Chondrocyte (in vitro differentiated cells): ENCODE measurements at places on chromosomes 6 and 20. TPM values are rescaled to one million over a fixed set of nuclear protein-coding genes. Genes with fewer than 3 reads are reported as not detected.

DNA sequence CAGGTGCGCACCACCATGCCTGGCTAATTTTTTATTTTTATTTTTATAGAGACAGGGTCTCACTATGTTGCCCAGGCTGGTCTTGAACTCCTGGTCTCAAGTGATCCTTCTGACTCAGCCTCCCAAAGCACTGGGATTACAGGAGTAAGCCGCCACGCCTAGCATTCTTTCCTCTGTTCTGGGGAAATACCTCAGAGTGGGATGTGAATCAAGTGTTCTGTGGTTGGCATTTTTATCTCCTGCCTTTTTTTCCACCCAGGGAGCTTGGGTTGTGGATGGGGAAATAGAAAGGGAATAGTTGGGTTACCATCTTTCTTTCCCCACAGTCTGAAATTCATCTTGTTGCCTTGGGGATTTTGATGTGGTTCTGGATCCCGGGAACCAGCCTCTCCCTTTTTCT lies 24.1 kb downstream of the TFAP2C start:
- H3K36me3 ChIP-seq = no peaks in the 10 kb centered on the region
- peaks cover 8% of the 10 kb centered on the region for H3K4me1 ChIP-seq
- H3K27ac ChIP-seq = no peak overlapping the region
- no peak for DNase-seq
- no peak overlapping the region for H3K4me3 ChIP-seq

UBE2C gene
- 12.8 to 17.2 TPM (median 15.3 TPM) in 3 replicates for total RNA-seq

ABHD16B gene
- total RNA-seq = not detected in 3 replicates

DNA sequence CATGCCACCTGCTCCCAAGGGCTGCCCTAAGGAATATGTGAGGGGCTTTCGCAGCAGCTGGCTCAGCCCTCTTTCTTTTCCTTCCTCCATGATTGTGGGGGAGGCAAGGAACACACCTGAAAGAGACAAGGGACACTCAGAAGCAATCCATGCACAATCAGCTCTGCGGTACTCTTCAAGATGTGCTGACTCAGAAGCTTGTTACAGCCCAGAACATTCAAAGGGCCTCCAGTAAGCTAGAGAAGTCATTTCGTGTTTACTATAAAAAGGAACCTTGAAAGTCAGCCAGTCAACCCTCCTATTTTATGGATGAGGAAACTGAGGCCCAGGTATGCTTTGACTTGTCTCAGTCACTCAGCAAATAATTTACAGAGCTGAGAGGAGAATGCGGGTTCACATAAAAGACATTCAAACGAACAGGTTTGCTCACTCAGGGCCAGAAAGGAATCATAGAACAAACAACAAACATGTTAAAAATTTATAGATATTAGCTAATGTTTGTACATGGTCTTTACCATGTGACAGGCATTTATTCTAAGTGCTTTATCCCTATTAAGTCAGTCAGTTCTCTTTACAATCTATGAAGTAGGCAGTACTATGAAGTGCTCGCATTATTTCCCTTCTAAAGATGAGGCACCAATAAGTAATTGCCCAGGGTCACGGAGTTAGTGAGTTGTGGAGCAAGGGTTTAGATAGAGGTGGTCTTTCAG lies 37.7 kb upstream of the SLC22A23 start:
- H3K4me1 ChIP-seq = no peaks in the 10 kb centered on the region
- no peaks in the 10 kb centered on the region for H3K36me3 ChIP-seq
- H3K4me3 ChIP-seq = no peak overlapping the region

DNA sequence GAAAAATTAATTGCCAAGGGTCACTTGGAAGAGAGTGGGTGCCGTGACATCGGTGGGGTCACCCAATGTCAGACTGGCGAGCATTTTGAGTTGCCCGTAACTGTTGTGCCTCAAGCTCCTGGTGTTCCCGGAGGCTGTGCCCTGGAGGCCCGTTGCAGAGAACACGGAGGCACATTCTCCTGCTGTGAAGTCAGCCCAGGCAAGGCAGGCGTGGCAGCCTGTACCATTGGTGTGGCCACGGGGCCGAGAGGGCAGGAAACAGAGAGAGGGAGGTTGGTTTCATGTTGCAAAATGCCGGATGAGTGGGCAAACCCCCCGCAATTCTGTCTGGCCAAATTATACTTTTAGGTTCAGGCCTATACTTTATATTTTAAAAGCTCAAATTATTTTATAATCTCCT lies 81.2 kb downstream of the THBS2 start:
- peak overlapping the region; percentile 92 for H3K27ac ChIP-seq
- no peak overlapping the region for H3K4me3 ChIP-seq
- peaks cover 77% of the 10 kb centered on the region for H3K4me1 ChIP-seq
- no peak for DNase-seq
- H3K36me3 ChIP-seq = peaks cover 25% of the 10 kb centered on the region

DNA sequence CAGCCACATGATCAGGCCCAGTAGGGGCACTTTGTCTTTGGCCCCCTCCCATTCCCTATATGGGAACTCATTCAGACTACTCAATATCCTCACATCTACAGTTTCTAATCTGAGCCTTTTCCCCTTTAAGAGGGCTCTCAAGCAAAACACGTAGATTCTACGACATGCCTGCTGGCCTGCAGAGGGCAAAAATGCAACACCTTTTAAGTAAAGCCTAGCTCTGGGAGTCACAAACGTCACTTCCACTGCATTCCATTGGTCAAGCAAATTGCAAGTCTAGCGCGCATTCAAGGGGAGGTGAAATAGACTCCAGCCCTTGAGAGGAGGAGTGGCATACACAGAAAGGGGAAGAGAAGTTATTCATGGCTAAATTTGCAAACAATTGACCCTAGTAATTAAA lies 70.6 kb downstream of the CDC40 start:
- H3K27ac ChIP-seq = no peak overlapping the region
- H3K27me3 ChIP-seq = peaks cover 2% of the 10 kb centered on the region
- no peaks in the 10 kb centered on the region for H3K4me1 ChIP-seq
- H3K4me3 ChIP-seq = no peak overlapping the region
- no peak for DNase-seq

DNA sequence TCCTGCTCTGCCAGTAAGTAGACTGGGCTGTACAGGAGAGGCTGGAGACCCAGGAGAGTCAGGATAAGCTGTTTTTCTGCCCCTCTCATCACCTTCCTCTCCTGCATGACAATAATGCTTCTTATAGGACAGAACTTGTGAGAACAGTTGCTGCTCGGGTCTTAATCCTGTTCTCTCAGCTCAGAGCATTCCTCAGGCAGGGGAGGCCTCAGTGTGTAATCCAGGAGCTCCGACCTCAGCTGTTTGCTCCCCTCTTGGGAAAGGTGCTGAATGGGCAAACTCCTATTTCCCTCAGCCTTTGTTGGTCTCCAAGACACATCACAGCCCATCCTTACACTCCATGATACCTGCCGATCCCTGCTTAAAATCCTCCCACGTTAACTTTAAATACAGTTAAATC lies 134.9 kb upstream of the LRFN2 start:
- peaks cover 31% of the 10 kb centered on the region for H3K4me1 ChIP-seq
- H3K36me3 ChIP-seq = no peaks in the 10 kb centered on the region

DNA sequence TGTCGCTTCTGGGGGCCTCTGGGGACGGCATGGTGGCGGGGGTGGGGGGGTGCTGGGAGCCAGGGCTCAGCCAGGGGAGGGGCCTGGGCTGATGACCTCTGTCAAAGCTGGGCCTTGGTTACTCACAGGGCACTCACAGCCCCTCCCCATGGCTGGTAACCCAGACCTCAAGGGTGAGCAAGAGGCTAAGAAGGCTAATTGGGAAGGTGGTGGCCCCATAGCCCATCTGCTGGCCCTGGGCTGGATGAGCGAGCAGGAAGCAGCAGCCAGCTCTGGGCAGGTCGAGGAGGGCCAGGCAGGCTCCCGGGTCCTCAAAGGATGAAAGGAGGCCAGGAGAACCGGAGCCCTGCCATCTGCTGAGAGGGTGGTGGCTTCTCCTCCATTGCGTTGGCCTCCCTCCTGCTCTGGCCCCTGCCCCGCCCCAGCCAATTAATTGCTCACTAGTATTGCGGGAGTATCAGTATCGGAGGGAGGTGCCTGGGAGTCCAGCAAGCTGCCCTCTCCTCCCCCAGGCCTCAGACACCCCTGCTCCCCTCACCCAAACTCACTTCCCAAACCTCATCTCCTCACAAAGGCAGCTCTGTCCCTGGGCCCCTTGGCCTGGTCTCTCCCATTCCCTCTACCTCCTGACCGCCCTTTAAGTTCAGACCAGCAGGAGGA lies 1.0 kb upstream of the CDSN start:
- no peak for DNase-seq
- no peaks in the 10 kb centered on the region for H3K27me3 ChIP-seq
- H3K27ac ChIP-seq = no peak overlapping the region
- no peak overlapping the region for H3K4me3 ChIP-seq

GRCh38 chr20:1906361-1907051 lies 11.3 kb downstream of the SIRPA start:
- H3K27me3 ChIP-seq = no peaks in the 10 kb centered on the region
- peaks cover 19% of the 10 kb centered on the region for H3K4me1 ChIP-seq
- no peak for DNase-seq
- H3K4me3 ChIP-seq = no peak overlapping the region
